ENCODE measurements at places on chromosomes 16 and 17.

DNA sequence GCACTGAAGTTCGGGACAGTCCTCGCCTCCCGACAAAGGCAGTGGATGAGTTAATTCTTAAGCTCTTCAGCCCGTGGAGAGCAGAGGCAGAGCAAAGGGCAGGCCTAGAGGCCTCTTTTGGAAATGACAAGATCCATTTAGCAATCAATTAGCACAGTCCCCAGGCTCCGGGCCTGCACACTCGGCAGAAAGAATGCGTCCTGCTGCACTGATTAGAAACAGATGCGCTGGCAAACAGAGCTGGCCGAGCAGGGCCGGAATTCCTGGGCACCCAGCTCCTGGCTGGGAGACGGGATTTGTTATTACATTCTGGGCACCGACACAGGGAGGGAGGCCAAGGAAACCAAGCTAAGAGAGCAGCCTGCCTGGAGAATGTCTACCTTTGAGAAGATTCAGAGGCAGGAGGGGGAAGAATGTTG lies 162.9 kb downstream of the COPRS start:
- DNase-seq = no peak

- no peak for DNase-seq
Measured at GRCh38 chr16:11114366-11115164, 141.4 kb downstream of the SOCS1 start.

- no peak for DNase-seq
Measured at GRCh38 chr16:26983426-26983825, 83.3 kb upstream of the C16orf82 start.

DNA sequence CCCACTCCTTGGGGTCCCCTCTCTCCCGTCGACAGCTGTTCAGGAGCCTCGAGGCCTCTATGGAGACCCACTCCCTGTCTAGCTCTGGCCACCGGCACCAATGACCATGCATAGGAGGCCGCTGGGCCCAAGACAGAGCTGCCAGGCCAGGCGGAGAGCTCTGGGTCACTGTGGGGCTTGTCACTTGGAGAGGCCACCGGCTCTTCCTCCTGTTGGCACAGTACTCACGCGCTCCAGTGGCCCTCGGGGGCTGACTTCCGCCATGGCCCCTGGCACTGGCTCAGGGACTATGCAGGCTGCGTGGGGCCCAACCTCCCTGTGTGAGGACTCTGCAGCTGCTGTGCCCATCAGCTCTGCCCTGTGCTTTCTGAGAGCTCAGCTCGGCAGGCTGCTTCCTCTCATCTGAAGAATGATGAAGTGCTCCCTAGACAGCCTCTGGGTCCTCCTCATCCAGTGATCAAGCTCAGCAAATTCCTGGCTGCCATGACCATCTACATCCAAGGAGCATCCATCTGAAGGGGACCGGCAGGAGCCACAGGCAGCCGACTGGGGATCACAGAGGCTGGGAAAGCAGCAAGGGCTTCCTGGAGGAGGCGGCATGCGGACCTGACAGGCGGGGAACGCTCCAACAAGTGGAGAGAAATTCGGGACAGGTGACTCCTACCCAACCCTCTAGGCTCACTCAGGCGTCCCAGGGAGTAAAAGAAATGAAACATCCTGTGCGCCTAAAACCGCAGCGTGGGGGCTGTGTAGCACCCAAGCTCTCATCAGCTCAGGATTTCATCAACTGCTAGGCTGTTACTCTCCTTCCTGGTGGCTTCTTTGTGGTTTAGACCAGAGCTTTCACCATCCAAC lies 16.8 kb downstream of the GALNS start:
- no peak for DNase-seq

DNA sequence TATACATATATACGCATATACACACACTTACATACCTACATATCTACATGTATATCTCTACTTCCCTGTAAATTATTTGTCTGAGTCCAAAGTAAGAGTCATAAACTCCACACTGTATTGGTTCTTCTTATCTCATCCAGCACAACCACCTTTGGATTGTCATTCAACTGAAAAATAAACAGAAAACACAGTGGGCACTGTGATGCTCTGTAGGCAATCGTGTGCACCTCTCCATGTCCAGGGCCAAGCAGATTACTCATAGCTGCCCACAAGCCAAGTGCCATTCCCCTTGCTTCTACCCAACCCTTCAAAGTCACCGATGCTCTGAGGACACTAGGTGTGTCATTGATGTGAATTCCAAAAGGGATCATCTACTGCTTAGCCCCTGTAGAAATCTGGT lies 12.9 kb upstream of the TEKT3 start:
- no peak for DNase-seq
